ENCODE measurements at places on chromosomes 5 and 9. TPM values are rescaled to one million over a fixed set of nuclear protein-coding genes. Genes with fewer than 3 reads are reported as not detected.

GRCh38 chr5:148913493-148913892 lies 87.1 kb downstream of the ADRB2 start:
- DNase-seq = no peak

LURAP1L gene
- 30.8 TPM for total RNA-seq

DNA sequence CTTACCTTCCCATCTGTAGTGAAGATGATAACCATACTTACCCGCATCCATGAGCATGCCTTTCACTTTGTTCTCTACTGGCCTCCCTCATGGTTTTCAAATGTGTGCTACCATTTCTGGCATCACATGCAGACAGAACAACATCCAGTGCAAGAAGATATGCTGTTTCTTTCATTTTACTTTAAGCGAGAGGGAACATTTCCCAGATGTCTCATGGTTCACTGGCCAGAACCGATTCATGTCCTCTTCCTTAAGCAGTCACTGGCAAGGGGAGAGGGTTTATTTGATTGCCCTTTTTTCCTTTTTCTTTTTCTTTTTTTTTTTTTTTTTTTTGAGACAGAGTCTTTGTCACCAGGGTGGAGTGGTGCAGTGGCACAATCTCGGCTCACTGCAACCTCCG lies 37.7 kb downstream of the ARRDC3 start:
- peak; percentile 62 for DNase-seq

FOXD4L4 gene
- total RNA-seq = 1.9 TPM

GRCh38 chr9:83472221-83472665 lies 66.0 kb downstream of the FRMD3 start:
- DNase-seq = no peak

DNA sequence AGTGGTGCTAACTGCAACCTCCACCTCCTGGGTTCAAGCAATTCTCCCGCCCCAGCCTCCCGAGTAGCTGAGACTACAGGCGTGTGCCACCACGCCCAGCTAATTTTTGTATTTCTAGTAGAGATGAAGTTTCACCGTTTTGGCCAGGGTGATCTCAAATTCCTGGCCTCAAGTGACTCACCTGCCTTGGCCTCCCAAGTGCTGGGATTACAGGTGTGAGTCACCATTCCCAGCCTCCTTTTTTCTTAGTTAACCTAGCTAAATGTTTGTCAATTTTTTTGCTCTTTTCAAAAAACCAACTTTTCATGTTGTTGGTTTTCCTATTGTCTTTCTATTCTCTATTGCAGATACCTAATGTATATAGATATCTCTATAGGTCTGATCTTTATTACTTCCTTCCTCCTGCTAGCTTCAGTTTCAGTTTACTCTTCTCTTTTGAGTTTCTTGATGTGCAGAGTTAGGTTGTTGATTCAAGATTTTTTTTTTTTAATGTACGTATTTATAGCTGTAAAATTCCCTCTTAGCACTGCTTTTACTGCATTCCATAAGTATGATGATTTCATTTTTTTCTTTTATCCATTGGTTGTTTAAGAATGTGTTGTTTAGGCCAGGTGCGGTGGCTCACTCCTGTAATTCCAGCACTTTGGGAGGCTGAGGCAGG lies 32.9 kb downstream of the FGD3 start:
- DNase-seq = no peak

Measured in umbilical cord (tissue), 2 donors.